ENCODE measurements at places on chromosomes 5 and 9.
A peak's percentile ranks its signal among the peaks of the same experiment; 100 is the strongest.

- DNase-seq = no peak
These were observed 315.7 kb downstream of the MCTP1 start for GRCh38 chr5:94969174-94969573.

DNA sequence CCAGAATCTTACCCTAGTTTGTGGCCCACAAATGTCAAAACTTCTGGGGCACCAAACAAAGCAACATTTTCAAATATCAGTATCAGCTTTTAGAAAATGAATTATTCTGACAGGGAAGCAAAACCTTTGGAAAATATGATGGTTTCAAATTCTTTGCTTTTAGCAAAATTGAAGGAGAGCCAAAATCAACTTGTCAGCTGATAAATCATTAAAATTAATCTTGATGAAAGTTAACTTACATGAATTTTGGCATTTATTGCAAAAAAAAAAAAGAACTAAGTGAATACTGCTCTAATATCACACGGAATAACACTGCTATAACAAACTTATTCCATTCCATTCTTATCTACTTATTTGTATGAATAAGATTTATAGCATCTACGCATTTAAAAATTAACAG lies 158.1 kb upstream of the TARS1 start:
- DNase-seq = no peak

GRCh38 chr9:5532790-5533189 lies 22.5 kb downstream of the PDCD1LG2 start:
- no peak for DNase-seq

DNA sequence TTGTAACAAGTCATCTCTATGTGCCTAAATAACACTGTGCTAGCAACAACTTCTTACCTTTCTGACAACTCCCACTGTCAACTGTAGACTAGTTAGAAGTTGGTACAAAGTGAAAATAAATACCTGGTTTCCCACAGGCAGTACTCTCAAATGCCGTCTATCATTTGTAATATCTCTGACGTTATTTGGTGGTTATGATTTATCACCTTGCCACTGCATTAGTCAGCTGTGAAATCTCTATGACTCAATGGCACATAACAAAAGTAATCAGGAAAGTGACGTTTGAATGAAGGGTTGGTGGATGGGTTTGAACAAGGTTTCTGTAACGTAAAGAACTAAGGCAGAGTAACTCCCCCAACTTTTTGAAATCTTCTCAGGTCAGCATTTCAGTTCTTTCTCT lies 592.3 kb downstream of the MAT2B start:
- DNase-seq = no peak

GRCh38 chr5:139637438-139638089 lies 10.6 kb upstream of the CXXC5 start:
- peak; percentile 50 for DNase-seq

GRCh38 chr9:110251212-110251611 lies 5.1 kb downstream of the TXN start:
- DNase-seq = no peak

- DNase-seq = no peak
These were observed 131.2 kb upstream of the HMHB1 start for GRCh38 chr5:143680672-143681259.

- DNase-seq = no peak
These were observed 117.5 kb downstream of the SLC1A3 start for GRCh38 chr5:36723912-36724311.

GRCh38 chr5:169577951-169578350 lies 5.6 kb upstream of the SPDL1 start:
- no peak for DNase-seq

DNA sequence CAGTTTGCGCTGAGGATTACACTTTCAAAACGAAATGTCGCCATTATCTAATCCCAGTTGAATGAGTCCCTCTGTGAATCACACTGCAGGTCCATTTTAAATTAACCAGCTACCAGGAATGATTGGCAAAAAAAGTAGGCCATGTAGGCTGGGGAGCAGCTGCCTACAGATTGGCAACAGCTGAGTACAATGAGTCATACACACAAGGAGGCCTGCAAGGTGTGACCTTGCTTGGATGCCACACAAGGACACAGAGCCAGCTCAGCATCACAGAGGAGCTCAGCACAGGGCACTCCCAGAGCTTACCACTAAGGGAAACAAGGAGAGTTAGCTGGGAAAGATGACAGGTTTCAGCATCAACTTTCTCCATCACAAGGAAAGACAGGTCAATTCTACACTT lies 12.9 kb downstream of the HAVCR1 start:
- DNase-seq = no peak

GRCh38 chr5:132032196-132032595 lies 20.7 kb upstream of the ACSL6 start:
- DNase-seq = no peak
